Stimulated activated CD8-positive, alpha-beta memory T cell treated with anti-CD3 and anti-CD28 coated beads, Interleukin-15, amount 100 ng/mL, for 24 hours (primary cell): ENCODE measurements at places on chromosomes 1 and 21.

DNA sequence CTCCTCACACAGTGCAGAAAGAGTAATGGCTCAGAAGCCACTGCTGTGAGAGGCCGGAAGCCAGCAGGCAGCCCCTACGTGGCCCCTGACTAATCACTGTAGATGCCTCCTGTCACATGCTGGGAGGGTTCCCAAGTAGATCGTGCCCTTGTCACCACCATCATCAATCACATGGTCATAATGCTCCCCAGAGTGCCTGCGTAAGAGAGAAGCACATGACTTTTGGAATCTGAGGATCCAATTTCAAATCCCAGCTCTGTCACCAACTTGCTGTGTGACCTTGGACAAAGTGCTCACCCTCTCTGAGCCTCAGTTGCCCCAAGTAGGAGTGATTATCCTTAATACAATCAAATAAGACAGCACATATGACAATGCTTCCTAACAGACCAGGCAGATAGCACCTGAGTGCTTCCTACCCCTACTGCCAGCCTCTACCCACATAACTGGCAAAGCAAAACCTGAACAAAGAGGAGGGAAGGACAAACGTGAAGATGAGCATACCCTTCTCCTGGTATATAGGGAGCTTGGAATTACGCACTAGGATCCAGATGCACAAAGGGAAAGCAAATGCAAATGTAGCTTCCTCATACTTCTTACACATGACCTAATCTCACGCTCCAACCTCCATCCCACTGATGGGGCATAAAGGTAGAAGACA lies 65.7 kb downstream of the SDC3 start:
- no peak for DNase-seq

DNA sequence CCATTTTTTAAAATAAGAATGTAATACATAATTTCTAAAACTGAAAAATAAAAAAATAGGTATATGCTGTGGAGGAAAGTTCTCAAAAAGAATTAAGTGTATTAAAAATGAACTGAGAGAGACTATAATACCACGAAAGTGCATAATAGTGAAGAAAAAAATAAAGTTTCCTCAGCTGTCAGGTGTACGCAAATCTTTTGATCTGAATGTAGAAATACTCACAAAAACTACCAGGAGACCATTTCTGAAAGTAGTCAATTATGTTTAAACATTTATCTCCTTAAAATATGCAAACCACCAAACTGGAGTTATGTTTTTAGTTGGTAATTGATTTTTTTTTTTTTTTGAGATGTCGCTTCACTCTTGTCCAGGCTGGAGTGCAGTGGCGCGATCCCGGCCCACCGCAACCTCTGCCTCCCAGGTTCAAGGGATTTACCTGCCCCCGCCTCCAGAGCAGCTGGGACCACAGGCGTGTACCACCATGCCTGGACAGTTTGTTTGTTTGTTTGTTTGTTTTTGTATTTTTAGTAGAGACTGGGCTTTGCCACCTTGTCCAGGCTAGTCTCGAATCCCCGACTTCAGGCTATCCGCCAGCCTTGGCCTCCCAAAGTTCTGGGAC lies 1169.2 kb upstream of the B3GALT2 start:
- no peak for DNase-seq

DNA sequence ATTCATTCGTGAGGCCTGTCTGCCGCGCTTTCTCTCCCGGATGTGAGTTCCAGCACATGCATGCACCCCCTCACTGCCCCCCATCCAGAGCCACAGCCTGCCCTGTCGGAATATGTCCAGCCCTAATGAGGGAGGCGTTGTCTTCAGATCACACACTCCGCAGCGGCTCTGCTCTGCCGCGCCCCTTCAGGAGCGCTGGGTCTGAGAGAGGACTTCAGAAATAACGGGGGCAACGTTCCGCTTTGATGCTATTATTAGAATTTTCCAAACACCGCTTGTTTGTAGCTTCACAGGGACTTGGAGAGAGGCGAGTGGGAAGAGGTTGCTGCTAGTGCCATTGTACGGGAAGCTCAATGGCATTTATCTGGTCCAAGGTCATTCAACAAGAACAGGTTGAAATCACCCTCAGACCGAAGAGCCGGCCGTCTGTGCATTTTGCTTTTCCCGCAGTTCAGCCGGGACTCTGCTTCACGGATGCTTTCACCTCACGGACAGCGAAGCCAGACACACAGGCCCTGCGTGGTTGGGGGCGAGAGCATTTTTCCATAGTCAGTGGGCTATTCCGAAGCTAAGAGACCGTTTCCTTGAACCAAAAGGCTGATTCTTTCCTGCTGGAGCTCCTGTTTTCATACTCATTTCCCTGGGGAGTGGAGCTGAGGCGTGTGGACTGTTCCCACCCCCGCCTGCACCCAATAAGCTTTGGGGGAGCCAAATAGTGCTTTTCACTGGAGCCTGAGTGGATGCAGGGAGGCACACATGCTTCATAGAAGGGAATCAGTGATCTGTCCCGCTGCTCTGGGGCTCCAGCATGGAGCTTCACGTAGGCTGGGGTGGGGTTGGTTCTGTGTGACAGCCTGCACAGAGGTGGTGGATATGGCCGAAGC lies 69.7 kb downstream of the GALNT2 start:
- no peak for DNase-seq

GRCh38 chr21:39377444-39378050 lies 28.7 kb upstream of the HMGN1 start:
- no peak for DNase-seq

DNA sequence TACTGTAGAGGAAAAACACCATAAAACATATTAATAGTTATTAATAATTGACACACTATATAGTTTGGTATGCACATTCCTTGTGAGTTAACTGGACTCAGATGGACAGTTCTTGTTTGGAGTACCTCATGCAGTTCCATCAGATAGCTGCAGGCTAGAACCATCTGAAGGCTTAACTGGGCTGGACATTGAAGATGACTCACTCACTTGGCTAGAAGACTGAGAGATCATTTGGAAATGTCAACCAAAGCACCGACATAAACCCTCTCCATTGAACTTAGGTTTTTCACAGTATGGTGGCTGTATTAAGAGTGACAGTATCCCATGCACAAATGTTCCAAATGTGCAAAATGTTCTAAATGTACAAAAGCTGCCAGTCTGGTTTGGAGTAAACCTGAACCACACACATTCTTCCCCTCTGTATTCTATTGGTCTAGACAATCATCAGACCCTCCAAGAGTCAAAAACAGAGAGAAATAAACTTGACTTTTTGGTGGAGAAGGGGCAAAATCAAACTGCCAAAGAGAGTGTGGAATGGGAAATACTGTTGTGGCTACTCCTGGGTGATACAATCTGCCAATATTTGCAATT lies 708.4 kb downstream of the KCNT2 start:
- DNase-seq: no peak

DNA sequence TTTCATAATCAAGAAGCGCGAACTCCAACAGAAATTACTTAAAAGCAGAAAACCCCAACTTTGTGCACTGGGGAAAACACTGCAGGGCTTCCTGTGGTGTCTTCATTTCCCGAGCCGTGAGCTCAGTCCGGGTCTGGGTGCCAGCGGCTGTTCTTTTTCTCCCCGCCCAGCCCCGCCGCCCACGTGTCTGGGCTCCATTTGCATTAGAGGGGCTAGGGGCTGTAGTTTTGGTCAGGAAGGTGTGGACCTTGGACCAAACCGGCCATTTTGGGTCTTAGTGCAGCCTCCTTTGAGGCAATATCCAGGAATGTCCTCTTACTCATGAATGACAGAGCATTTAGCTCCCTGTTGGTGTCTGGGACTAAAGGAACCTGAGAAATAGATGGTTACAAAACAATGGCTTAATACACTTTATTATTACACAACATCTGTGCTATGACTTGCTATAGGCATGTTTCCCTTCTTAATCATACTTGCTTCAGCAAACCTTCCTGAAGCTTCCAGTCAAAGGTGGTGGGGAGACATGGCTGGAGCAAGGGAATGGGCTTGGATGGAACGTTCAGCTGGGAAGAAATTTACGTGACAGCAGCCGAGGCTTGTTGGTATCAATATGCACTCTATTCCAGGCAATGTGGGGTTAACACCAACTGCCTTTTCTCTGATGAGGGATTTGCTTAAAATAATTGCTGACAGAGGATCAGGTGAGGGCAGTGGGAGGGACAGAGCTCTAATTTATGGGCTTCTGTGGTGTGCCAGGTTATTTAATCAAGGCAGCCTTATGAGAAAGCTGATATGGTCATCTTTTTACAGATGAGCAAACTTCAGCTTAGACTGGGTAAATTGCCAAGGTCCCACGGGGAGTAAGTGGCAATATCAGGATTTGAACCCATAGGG lies 1.1 kb downstream of the AGTRAP start:
- DNase-seq: no peak

GRCh38 chr1:225520587-225521227 lies 92.9 kb upstream of the LBR start:
- no peak for DNase-seq

GRCh38 chr1:81804312-81804711 lies 3.6 kb downstream of the ADGRL2 start:
- no peak for DNase-seq

DNA sequence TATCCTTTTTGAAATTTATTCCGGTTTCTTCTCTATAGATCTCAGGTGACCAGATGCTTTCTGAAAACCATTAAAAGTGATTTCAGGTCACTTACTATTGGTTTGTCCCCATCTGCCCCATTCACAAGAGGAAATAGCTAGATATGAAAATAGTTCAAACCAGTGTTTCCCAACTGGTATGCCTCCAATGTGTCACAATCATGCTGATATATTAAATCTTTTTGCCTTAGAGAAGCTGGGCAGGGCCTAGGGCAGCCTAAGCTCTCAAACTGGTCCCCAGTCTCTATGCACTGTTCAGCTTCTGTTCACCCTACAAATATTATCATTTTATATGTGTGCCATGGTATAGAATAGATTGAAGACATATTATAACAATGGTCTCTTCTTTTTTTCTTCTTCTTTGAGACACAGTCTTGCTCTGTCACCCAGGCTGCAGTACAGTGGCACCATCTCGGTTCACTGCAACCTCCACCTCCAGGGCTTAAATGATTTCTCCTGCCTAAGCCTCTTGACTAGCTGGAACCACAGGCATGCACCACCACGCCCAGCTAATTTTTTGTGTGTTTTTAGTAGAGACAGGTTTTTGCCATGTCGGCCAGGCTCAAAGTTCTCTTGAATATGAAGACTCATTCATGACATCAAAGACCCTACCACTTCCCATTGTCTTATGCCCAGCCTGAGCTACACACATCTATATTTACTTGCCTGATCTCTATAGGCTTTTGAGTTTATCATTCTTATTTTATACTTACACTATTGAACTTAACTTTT lies 15.7 kb downstream of the PTPN22 start:
- DNase-seq: no peak
